Hypothalamus (tissue), 51 donors: ENCODE measurements at places on chromosomes 16 and 17.

DNA sequence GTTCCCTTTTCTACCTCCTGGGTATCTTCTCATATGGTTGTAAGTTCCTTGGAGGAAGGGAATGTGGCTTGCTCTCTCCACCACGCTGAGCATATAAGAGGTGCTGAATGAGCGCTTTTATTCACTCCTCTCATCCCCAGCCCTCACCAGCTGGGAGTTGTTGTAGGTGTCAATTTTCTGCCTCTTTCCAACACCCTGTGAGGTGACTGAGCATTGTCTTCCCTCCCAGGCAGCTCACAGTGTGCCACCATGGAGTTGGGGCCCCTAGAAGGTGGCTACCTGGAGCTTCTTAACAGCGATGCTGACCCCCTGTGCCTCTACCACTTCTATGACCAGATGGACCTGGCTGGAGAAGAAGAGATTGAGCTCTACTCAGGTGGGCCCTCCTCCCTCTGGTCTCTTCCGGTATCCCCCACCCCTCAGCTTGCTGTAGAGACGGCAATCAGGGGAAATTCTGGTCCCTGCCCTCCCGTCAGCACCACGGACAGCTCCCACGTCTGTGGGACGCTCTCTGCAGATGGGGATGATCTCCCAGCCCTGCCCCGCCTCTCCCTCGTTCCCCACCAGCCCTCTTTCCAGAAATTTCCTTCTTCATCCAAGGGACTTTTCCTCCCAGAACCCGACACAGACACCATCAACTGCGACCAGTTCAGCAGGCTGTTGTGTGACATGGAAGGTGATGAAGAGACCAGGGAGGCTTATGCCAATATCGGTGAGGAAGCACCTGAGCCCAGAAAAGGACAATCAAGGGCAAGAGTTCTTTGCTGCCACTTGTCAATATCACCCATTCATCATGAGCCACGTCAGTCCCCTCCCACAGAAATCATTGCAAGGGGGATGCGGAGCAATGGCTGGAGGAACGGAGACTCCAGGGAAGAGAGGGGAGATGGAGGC lies 18.3 kb downstream of the CIITA start:
- DNase-seq, result no peak

- DNase-seq, result no peak
These were observed 25.7 kb downstream of the CDYL2 start for GRCh38 chr16:80778703-80779102.

DNA sequence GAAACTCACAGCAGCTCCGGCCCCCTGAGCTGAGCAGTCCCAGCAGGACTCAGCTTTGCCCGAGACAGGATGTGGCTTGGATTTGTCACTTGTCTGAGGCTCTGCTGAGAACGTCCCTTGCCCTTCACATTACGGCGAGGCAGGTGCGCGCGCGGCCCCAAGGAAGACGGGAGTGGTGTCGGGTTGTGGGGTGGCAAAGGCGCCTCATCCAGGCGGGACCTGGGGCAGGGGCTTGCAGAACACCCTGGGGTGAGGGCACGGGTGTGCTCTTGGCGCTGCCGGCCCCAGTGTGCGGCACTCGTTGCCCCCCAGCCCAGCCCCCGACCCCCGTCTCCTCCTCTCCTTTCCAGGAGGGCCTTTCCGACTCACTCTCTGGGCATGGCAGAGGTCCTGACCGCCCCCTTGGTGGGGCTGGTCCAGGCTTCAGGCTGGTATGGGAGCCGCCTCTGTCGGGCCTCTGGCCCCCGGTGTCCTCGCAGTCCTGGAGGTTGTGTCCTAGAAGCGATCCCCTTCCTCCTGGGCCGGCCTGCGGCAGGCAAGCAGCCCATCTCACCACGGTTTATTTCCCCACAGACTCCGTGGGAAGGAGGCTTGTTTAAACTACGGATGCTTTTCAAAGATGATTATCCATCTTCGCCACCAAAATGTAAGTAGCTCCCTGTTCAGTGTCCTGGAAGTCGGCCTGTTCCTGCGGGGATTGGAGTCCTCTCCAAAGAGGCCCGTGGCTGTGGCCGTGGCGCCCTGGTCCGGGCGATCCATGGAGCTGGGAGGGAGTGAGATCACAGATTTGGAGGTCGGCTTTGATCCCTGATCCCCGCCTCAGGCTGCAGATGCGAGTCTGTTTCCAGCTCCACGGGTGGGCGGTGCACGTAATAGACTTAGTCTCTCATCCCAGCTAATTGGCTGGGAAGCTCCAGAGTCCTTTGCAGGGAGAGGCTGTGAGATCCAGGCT lies 5.9 kb downstream of the UBE2I start:
- DNase-seq, result no peak

GRCh38 chr17:51391982-51392654 lies 131.8 kb downstream of the UTP18 start:
- DNase-seq, result no peak

- DNase-seq, result no peak
These were observed 36.9 kb upstream of the TRAP1 start for GRCh38 chr16:3754081-3754703.

DNA sequence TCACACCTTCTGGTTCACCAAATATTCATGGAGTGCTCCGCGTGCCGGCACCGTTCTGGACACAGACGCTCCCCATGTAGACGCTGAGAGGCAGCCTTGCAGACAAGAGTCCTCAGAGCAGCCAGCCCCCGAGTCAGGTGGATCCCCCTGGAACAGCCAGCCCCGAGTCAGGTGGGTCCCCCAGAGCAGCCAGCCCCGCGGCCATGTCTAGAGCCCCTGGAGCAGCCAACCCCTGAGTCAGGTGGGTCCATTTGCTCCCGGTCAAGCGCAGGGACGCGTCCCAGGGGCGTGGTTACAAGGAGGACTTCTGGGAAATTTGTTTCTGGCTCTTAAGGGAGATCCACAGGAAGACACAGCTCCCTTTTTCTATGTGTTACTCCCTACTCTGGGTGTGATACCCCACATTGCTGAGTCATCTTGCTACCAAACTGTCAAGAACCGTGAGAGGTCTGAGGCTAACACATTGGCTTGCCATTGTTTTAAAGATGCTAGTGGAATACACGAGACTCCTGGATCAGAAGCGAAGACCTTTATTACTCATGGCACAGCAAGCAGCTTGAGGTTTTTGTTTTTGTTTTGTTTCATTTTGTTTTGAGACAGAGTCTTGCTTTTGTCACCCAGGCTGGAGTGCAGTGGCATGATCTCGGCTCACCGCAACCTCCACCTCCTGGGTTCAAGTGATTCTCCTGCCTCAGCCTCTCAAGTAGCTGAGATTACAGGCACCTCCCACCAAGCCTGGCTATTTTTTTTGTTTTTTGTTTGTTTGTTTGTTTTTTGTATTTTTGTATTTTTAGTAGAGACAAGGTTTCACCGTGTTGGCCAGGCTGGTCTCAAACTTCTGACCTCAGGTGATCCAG lies 43.3 kb upstream of the CBFA2T3 start:
- no peak for DNase-seq

DNA sequence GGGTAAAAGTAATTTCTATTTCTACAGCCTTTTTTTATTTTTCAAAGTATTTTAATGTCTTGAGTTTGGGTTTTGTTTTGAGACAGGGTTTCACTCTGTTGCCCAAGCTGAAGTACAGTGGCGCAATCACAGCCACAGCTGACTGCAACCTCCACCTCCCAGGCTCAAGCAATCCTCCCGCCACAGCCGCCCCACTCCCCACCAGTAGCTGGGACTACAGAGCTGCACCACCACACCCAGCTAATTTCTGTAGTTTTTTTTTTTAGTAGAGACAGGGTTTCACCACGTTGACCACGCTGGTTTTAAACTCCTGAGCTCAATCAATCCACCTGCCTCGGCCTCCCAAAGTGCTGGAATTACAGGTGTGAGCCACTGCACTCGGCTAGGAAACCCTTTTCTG lies 44.0 kb downstream of the TUBD1 start:
- no peak for DNase-seq

- no peak for DNase-seq
These were observed 33.4 kb downstream of the SOX8 start for GRCh38 chr16:1014771-1015495.

DNA sequence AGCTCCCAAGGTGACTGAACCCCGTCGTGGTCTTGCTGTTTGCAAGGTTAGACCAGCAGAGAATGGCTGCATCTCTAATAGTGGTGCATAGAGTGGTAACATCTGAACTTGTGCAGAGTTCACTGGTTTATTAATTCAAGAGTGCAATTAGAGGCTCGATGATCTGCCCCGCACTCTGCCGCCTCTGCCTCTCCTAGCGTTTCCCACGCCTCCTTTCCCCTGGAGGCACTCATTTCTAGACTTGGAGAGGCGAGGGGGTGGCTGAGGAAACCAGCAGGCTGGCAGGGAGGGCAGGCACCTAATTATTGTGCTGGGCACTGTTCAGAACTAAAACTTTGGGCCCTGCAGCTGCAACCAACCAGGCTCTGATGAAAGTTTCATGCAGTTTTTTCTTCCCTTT lies 363.5 kb upstream of the EEF2KMT start:
- no peak for DNase-seq

DNA sequence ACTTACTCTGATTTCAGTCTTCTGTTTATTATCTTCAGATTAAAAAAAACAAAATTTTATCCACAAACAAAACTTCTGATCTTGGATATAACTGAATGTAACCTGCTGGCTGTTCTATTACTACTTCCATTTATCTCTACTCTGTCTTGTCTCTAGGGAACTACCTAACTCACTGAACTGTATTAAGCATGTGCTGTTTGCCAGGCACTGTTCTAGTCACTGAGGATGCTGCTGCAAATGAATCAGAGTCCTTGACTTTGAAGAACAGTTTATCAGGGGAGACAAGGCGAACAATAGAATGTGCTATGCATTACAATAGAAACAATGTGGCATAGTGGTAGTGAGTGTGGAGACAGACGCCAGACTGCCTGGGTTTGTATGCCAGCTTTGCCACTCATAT lies 2.3 kb upstream of the ANKRD40 start:
- DNase-seq, result no peak

DNA sequence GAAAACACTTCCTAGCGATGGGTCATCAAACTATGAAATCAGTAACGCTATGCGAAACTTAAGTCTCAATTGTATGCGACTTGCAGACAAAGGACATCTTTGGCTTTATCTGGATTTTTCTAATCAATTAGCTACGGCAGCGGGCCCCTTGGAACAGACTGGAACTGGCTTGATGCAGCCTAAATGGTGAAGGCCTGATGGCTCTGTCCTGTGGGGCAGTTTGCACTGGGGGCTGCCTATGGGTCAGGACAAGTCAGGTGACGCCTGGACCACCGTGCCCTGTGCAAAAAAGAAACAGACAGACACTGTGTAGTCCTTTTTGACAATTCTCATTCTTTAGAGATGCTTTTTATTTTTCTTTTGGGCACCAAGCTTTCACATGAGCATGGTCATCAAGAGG lies 22.0 kb downstream of the MTHFSD start:
- no peak for DNase-seq

- no peak for DNase-seq
These were observed 515 bp downstream of the SUMO2 start for GRCh38 chr17:75182319-75182568.

DNA sequence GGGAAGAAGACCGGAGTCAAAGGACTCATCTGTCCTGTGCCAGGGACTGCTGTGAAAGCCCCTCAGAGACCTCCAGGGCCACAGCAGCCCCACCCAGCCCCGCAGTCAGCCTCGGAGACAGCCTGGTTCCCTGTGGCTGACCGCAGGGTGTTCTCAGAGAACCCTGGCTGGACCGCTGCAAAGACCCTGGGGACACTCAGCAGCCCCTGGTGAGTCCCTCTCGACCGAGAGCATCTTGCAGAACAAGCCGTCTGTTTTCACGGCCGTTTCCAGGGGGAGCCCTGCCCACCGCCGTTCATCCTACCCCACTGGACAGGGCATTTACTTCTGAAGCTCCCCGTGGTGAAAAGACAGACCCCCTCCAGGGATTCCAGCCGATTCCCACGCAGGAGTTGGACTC lies 10.3 kb downstream of the UBALD1 start:
- no peak for DNase-seq

DNA sequence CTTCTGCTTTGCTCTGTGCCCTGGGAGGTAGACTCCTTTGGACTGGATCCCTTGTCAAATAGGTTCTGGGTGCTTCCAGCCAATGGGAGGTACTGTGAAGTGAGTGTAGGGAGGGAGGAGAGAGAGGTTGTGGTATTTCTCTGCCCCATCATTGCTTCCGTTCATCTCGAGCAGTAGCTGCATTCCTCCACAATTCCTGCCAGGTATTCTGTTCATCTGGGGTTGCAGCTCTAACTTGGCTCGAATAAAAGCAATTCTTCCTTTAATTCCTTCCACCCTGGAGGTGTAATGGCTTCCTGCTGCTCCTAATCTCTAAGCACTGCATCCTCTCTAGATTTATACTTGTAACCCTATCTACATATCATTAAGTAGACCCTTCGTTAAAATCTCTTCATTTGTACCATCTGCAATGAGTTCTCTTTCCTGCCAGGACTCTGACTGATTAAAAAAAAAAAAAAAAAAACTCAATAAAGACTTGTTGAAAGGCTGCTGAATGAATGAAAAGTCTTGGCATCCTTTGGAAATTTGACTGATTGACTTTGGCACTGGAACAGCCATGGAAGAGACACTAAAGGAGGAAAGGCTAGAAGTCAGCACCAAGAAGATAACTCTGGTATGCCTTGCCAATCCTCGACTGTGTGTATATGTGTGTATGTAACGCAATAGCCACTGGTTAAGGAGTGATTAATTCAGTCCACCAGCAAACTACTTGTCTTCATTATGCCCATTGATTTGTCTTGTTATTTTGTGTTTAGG lies 616.9 kb upstream of the SOX9 start:
- no peak for DNase-seq

- DNase-seq, result no peak
These were observed 799.0 kb downstream of the KCNJ2 start for GRCh38 chr17:70968302-70968701.

GRCh38 chr16:71848622-71849021 lies 2.8 kb downstream of the ATXN1L start:
- DNase-seq, result no peak

DNA sequence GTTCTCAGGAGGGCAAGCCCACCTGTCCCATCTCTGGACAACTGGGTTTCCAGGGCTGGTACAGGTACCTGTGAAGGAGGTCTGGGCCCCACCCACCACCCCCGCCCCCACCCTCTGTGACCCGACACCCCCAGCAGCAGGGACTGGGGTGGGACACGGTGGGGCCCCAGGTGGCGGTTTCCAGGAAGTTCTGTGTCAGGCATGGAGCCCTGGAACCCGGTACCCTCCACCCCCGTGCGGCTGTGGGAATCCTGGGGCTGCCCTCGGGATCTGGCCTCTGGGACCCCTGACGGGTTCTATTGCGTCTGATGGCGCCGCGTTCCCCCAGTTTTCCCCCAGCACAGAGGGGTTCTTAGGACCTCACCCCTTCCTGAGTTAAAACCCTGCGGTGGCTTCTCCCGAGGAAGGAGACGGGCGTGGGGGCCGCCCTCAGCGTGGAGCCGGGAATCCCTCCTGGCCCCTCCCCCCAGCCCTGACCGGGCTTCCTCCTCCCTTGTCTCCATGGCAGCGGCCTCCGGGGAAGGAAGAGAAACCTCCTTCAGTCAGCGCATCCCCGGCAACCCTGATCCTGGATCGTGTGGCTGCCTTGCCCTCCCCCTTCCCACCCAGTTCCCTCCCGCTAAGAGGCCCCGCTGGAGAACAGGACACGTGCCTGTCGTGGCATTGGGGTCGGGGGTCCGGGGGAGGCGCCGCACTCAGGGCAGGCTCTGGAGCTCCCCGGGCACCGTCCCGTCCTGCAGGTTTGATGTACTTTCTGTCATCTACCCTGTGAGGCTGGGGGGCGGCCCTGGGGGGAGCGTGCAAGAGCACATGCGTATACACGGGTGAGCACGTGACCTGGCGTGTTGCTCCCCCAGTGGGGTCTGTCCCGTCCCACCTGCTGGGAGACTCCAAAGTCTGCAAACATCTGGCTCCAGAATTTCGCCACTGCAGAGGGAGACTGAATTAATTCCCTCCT lies 30.3 kb downstream of the CACNA1H start:
- DNase-seq, result no peak
